ENCODE measurements at places on chromosomes 4 and X.

DNA sequence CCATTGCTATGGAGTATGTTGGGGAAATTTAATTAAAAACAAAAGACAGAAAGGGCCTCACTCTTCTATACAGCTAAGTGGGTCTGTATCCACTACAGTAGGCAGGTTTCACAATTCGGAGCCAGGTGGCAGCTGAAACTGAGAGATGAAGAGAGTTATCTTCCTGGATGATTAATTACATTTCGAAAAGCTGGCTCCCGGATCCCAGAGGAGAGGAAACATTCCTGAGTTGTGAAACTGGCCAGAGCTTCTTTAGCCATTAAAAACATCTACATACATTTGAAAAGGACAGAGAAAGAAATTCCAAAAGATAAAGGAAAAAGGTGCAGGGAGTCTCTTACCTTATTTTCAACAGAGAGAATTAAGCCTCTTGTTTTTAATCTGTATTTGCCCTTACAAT is 15.5 kb upstream of the PDZD4 start:
- no peak for DNase-seq

DNA sequence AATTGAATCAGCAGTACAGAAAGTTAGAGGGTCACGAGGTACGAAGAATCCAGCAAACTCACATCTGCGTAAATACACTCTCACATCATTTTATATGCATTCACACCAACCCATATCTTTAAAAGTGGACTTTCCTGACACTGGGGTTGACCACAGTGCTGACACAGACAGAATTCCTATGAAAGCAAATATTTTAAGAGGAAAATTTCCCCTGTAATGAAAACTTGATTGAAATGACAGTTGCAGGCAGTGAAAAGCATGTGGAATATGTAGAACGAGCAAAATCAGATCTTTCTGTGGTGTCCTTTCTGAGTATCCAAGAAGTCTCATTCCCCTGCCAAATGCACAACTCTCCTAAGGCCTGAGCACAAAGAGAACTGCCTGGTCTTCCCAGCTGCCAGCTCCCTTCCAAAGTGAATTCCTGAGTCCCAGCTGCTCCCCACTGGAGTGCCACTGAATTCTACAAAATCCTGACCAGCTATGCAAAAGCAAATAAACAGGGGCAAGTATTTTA is 50.5 kb upstream of the FAM9C start:
- DNase-seq, result no peak

DNA sequence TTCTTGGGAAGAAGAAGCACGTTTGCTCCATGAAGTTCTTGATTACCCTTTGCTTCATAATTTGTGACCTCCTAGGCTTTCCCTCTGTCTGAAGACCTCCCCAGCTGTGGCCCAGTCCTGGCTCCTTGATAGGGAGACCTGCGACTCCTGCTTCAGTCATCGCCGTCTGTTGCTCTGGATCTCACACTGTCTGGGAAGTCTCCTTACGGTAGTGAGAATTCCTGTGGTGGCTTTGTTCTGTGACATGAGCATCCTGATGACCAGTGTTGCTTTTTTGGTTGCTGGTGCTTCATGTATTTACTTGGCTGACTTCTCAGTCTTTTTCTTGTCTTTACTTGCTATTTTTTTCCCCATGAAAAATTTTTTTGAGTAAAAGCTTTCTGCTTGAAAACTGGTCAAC is 44.2 kb downstream of the JADE1 start:
- no peak for DNase-seq

DNA sequence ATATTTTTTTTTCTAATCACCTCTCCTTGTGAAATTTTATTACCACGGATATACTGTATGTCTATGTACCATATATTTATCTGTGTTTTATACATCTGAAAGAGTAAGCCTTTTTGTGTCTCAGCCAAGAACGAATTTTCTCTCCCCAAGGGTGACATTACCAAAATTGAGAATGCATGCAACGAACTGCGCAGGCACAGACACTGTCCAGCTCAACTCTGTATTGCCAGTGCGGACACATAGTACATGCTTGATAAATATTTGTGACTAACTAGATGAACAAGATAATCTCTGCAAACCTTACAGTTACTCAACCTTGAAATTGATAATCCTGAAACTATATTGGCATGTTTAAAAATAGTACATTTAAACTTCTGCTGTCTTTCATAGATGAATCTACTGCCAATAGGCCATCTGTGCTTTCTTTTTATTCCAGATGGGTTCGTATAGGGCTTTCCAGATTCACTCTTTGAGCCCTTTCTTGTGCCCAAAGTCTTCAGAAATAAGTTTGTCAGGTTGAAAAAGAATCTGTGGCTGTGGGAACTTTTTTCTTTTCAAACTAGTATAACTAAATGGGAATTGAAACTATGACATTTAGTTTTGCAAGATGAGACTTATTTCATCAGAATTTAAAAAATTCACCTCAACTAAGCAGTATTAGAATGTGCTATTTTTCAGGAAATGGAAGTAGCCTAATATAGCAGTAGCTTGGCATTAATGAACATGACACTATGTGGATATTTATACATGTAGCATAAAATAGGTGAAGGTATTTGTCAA is 38.9 kb downstream of the DTHD1 start:
- DNase-seq, result no peak

- no peak for DNase-seq
Measured at GRCh38 chr4:122481766-122482405, 25.4 kb upstream of the IL2 start.

GRCh38 chr4:149280806-149281205 is 534.8 kb downstream of the IQCM start:
- no peak for DNase-seq

DNA sequence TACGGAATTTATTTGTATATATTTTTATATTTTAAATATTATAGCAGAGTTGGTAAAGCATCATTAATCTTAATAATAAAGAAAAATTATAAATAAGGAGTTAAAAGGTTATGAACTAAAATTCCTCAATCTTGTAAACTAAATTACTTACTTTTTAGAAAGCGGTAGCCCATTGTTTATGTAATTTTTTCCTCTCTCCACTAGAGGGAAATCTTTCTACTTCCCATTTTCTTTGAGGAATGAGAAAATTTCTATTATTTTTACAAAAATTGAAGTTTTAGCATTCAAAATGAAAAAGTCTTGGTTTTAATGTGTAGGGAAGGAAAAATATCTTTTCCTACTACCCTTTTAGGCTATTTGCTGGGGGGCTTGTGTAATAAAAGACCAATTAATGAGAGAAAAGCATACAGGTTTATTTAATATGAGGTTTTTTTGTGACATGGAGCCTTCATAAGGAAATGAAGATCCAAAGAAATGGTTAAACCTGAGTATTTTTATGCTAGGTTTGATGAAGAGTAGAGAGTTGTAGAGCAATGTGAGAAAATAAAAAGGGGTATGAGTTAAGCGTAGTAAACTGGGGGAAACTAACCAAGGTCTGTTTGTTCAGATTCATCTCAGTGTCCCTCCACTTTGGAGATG is 68.7 kb upstream of the ADAD1 start:
- no peak for DNase-seq

DNA sequence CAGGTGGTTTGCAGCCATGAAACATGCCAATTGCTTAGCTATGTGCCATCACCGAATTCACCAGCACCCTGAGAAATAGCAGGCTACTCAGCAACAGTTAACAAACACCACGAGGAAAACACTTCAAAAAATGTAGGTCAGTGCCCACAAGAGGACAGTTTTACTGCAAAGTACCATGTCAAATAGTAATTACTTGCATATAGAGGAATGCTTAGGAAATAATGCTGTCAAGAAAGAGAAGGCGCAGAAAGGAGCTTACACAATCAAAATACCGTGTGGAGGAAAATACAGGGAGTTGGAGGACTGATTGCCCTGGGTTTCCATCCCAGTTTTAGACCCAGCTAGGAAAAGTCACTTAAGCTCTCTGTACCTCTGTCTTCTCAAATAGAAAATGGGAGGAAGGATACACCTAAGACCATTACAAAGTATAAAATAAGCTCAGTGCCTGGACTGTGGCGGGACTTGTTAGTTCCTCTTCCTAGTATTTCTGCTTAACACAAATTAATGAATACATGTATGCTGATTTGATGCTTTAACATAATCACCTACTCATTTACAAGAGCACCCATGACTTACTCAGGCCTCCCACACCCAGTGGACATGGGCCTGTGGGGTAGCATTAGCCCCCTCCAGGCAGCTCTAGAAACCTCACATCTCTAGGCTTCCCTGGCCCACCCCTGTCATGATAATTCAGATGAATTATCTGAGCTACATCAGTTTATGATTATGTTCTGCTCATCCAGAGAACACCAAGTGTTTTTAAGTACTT is 44.5 kb upstream of the IL21 start:
- DNase-seq, result no peak

- DNase-seq, result no peak
Measured at GRCh38 chrX:1316527-1316926, 20.1 kb upstream of the IL3RA start.

DNA sequence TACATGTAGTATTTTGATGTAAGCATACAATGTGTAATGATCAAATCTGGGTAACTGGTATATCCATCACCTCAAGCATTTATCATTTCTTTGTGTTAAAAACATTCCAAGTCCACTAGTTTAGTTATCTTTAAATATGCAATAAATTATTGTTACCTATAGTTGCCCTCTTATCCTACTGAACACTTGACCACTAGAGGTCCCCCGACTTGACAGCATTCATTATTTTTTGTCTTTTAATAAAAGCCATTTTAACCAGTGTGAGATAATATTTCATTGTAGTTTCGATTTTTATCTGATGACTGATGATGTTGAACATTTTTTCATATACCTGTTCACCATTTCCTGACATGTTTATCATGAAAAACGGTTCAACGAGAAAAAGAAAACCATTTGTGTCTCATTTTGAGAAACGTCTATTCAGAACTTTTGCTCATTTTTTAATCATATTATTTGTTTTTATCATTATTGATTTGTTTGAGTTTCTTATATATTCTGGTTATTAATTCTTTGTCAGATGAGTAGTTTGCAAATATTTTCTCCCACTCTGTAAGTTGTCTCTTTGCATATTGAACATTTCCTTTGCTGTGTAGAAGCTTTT is 199.0 kb upstream of the CXXC4 start:
- DNase-seq, result no peak

DNA sequence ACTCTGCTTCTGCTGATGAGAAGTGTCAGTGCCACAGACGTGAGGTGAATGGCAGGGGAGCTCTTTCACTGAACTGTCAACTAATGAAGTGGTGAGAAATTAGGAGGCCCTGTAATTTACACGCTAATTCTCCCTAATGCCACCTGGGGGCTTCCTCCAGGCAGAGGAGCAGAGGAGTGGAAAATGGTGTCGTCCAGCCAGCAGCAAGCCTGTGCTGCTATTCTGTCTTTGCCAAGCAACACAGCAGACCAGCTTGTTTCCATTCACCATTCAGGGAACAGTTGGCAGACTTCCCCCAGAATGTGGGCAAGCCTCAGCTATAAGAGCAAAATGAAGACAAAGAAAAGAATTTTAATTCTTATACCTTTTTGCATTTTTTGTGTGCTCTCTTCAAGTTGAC is 245.2 kb upstream of the TET2 start:
- no peak for DNase-seq

DNA sequence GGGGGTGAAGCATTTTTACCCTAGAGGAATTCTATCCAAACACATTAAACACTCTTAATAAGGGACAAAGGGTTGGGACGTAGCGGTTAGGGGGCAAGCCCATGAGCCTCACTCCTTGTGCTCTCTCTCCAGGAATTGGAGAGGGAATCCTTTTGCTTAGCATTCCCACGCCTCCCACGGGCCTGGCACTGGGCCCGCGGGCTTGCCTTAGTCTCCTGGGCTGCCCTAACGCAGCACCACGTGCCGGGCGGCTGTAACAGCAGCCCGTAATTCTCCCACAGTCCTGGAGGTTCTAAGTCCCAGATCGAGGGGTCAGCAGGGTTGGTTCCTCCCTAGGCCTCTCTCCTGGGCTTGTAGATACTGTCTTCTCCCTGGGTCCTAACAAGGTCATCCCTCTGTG is 67.5 kb downstream of the TBL1X start:
- DNase-seq, result no peak

DNA sequence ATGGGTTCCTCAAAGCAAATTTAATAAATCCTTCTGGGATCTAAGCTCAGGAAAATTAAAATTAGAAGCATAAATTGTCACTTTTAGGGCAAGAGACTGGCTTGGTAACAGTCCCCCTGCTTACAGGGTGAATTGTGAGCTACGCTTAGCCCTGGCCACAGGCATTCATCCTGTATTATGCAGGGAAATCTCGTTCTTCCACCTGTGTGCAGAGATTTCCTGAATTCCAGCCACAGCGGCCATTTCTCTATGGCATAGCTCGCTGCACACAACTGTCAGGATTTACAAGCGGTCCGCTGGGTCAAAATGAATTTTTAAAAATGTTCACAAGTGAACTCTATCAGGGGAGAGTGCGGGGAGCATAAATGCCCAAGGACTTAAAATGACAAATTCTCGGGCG is 111.9 kb downstream of the DCTD start:
- no peak for DNase-seq

- DNase-seq, result no peak
Measured at GRCh38 chr4:24578364-24578763, 6.0 kb downstream of the DHX15 start.

DNA sequence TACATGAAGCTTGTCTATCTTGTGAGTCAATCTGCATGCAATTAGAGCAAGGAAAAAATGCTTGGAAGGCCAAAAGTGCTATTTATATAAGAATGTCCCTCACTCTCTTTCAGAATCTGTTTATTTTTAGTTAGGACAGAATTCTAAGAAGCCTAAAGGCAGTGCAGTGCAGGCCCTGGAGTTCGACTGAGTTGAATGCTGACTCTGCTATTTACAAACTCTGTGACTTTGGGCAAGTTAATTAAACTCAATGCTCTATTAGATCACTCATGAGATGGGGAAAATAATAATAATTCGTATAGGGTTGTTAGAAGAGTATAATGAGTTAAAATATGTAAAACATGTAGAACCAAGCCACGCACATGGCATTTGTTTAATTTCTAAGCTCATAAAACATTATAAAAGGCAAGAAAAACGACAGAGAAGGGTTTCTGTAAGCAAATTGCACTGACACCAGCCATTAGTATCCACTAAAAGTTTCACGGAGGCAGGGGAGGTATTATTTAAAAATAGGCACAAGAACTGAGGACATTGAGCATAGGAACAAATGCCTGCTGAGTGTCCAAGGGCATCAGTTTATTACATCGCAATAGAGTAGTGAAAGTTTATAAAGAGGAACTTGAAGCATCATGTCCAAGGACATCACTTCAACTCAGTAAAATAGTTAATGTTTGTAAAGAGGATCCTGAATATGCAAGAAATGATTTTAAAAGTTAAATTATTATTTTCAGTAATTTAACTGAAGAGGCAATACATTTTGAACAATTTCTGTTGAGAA is 115.0 kb upstream of the INPP4B start:
- no peak for DNase-seq

GRCh38 chr4:126081336-126081735 is 766.6 kb downstream of the FAT4 start:
- DNase-seq, result no peak

DNA sequence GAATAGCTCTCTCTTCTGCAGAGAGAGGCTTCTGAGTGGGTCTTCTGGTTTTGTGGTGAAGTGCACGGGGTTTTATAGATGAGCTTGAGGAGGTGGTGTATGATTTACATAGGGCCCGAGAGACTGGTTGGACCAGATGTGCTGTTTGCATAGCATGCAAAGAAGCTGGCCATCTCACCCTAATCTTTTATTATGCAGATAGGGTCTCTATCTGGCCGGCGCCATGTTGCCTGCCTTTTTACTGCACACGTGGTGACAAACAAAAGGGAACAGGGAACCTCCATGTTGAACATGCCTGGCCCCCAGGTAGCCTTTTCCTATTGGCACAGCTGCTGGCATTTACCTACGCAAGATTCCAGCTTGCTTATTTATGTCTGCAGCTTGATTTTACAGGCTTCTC is 473.3 kb upstream of the FAM47C start:
- no peak for DNase-seq

Data from activated CD4-positive, CD25-positive, alpha-beta regulatory T cell (primary cell).